Activated CD8-positive, alpha-beta memory T cell treated with anti-CD3 and anti-CD28 coated beads, Interleukin-2, amount 10 ng/mL, durations not matched to agents 7 days and 5 days (primary cell): ENCODE measurements at places on chromosomes 6 and 20. TPM values are rescaled to one million over a fixed set of nuclear protein-coding genes. Genes with fewer than 3 reads are reported as not detected.

Gene SLC32A1
- not detected for total RNA-seq

Gene TTK
- total RNA-seq, result 40.1 TPM

Gene C4A
- total RNA-seq, result 2.3 TPM

Gene TMEM170B
- 1.7 TPM for total RNA-seq

GRCh38 chr6:128129679-128130078, 228.8 kb upstream of the THEMIS start:
- no peaks in the 10 kb centered on the region for H3K27me3 ChIP-seq
- no peaks in the 10 kb centered on the region for H3K4me1 ChIP-seq
- no peak for DNase-seq
- no peak overlapping the region for H3K4me3 ChIP-seq

DNA sequence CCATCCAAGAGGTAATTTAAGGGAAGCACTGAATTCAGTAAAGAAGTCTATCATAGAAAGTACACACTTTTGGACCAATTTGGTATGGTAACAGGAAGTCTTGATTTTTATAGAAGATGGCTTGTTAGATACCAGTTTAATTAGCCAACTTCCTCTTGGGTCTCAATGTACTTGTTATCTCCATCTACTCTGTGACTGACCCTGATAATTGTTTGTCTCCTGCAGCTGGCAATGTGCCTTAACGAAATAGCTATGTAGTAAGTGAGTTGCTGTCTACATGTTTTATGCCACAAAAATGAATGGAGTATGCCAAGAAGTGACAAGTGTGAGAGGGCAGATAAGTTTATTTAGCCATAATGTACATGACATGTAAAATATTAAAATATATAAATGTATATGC, 410.5 kb upstream of the MAN1A1 start:
- H3K4me3 ChIP-seq, result no peak overlapping the region
- H3K4me1 ChIP-seq, result no peaks in the 10 kb centered on the region
- H3K36me3 ChIP-seq, result no peaks in the 10 kb centered on the region
- H3K27me3 ChIP-seq, result peaks cover 7% of the 10 kb centered on the region
- no peak for DNase-seq
- H3K27ac ChIP-seq, result no peak overlapping the region

- H3K27me3 ChIP-seq, result peaks cover 13% of the 10 kb centered on the region
- H3K4me3 ChIP-seq, result no peak overlapping the region
- peaks cover 2% of the 10 kb centered on the region for H3K36me3 ChIP-seq
- no peak overlapping the region for H3K27ac ChIP-seq
Observed at GRCh38 chr6:90346729-90347128, 50.1 kb upstream of the BACH2 start.

GRCh38 chr6:122717350-122717749, 62.2 kb upstream of the FABP7 start:
- no peak for DNase-seq
- H3K36me3 ChIP-seq, result no peaks in the 10 kb centered on the region
- H3K27me3 ChIP-seq, result peaks cover 9% of the 10 kb centered on the region
- H3K4me1 ChIP-seq, result no peaks in the 10 kb centered on the region
